GM23248 (cell line): ENCODE measurements at places on chromosomes 6 and 20. TPM values are rescaled to one million over a fixed set of nuclear protein-coding genes. Genes with fewer than 3 reads are reported as not detected.

GRCh38 chr6:134093007-134093573 lies 40.7 kb upstream of the SLC2A12 start:
- H3K4me1 ChIP-seq: no peaks in the 10 kb centered on the region
- DNase-seq: no peak
- H3K27ac ChIP-seq: no peak overlapping the region
- H3K27me3 ChIP-seq: peaks cover 28% of the 10 kb centered on the region; the same call in 1 of the 2 replicates

The EXOC2 gene
- polyA plus RNA-seq: 17.5 and 18.5 TPM in 2 replicates

GRCh38 chr6:148455674-148456558 lies 113.3 kb downstream of the SASH1 start:
- no peak for DNase-seq
- no peak overlapping the region for H3K4me3 ChIP-seq
- peaks cover 4% of the 10 kb centered on the region; the same call in 1 of the 2 replicates for H3K4me1 ChIP-seq
- no peak overlapping the region for H3K27ac ChIP-seq
- no peaks in the 10 kb centered on the region for H3K27me3 ChIP-seq
- H3K36me3 ChIP-seq: peaks cover 36% of the 10 kb centered on the region; the same call in 1 of the 2 replicates

The CRISP2 gene
- not detected in 2 replicates for polyA plus RNA-seq

The FAM162B gene
- polyA plus RNA-seq: not detected in 2 replicates
